ENCODE measurements at places on chromosomes 16 and 17.

DNA sequence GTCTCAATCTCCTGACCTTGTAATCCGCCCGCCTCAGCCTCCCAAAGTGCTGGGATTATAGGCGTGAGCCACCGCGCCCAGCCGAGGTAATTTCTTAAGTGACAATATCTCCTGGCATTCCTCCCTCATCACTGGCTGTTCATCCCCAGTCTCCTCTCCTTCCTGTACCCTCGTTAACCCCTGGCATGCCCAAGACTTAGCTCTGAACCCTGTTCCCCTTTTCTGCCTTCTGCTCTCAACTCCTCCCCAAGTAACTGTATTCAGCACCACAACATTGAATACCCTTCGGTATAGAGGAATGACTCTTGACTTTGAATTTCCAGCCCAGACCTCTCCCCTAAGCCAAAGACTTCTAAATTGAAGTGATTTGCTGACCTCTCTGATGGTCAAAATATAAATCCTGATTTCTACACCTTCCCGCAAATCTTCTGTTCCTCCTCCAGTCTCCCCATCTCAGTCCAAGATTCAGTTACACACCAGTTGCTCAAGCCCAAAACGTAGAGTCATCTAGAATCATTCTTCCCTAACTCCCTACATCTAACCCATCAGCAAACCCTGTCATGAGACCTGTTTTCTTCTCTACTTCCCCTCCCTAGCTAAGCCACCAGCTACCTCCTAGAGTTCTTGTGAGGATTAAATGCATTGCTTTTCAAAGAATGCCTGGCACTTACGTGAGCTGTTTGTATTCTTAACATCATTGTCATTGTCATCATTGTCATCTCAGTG is 14.8 kb downstream of the PMP22 start:
- DNase-seq: no peak

DNA sequence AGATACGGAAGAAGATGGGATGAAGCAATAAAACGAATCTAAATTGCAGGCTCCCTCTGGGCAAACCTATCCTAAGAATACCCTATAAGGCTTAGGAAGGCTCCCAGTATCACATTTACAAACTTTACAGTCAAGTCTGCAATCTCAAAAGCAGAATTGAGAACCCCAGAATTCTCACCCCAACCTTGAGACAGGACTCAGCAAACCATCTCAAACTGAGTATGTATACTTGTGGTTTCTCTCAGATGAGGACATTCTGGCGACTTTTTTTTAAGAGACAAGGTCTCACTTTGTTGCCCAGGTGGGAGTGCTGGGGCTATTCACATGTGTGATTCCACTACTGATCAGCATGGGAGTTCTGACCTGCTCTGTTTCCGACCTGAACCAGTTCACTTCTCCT is 19.3 kb upstream of the ITGA2B start:
- no peak for DNase-seq

DNA sequence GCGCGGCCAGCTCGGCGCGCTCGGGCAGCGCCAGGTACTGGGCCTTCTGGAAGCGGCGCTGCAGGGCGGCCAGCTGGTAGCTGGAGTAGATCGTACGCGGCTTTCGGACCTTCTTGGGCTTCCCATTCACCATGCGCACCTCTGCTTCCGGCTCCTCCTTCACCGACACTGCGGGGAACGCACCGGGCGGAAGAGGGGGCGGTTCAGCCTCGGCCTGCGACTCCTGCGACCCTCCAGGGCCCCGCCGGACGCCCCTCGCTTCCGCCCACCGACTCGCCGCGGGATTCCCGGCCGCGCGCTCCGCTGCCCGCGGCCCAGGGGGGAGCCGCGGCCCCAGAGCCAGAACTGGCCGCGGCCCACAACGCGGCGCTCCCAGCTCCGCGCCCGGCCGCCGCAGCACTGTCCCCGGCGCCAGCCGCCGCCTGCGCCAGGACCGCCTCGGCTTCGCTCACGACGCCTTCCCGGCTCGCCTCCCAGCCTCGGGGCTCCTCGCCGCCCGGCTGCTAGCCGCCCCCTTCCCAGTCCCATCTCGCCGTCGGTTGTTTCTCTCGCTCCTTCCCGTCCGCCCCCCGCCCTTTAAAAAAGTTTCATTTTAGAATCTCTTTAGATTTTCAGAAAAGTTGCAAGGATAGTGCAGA is 1.5 kb downstream of the DLX3 start:
- peak; percentile 75 for DNase-seq

DNA sequence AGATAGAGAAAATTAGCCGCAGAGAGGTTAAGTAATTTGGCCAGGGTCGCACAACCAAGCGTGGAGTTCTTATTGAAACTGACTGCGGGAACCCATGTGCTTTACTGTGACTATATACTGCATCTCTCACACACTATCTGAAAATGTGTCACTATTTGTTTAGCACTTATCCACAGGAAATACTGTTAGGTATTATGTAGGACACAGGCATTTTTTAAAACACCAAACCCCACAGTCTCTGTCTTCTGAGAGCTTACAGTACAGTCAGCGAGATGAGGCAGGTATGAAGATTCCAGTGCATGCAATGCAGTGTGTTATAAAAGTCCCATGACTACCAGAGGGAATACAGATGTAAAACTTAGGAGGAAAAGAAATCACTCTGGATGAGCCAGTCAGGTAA is 11.3 kb downstream of the RBL2 start:
- no peak for DNase-seq

- no peak for DNase-seq
Observed at GRCh38 chr16:57026778-57027062, 37.4 kb downstream of the NLRC5 start.

GRCh38 chr16:87707097-87707496 is 58.7 kb downstream of the KLHDC4 start:
- no peak for DNase-seq

GRCh38 chr16:70163596-70163995 is 10.0 kb upstream of the CLEC18C start:
- peak; percentile 59 for DNase-seq

GRCh38 chr17:5841862-5842261 is 228.3 kb upstream of the WSCD1 start:
- no peak for DNase-seq

DNA sequence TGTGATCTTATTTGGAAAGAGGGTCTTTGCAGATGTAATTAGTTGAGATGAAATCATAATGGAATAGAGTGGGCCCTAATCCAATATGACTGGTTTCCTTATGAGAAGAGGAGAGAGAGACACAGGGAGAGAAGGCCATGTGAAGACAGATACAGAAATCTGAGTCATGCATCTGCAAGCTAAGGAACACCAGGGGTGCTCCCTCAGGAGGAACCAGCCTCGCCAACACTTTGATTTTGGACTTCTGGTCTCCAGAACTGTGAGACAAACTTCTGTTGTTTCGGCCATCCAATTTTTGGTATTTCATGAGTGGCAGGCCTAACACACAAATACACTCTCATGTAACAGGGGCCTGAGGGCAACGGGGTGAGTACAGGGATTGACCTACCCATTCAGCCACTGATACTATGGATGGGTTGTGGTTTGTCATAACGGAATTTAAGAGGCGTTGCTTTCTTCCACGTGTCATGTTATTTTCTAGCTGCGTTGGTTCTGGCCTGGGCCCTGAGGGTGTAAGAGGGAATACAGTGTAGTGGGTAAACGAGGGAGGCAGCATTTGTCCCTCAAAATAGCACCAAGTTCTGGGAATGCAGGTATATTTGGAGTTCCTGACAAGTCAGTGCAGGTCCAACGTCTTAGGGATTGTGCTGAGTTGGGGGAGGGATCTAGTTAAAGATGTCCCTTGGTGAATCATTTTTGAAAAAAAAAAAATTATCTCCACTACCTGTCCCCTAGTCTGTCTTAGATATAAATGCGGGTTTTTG is 17.7 kb downstream of the PLCG2 start:
- DNase-seq: no peak

GRCh38 chr16:79348521-79349306 is 251.8 kb downstream of the MAF start:
- no peak for DNase-seq

GRCh38 chr16:22357635-22357971 is 16.8 kb downstream of the CDR2 start:
- DNase-seq: no peak

DNA sequence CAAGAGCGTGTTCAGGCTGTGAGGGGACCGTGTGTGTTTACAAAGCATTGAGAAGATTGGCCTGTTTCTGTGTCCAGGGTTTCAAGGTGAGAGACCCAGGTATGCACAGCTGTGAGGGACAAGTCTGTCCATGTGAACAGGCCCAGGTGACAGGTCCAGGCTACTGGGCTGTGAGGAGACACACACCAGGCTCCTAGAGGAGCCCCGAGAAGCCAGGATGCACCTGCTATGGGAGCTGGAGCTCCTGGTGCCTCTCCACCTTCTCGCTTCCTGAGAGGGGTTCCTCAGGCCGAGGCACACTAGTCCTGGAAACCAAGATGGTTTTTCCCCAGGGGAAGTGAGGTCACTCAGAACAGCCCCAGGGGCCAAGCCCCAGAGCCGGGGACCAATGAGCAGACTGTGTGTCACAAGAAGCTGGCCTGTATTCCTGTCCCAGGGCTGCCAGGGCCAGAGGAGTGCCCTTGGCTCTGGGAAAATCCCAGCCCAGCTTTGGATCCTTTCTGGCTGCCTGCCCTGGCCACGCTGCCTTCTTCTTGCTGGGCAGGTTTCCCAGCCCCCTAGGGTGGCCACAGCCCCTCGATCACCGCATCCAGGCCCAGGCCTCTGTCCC is 153.4 kb upstream of the PLCG2 start:
- DNase-seq: no peak

GRCh38 chr16:1323296-1324239 is 9.9 kb upstream of the BAIAP3 start:
- no peak for DNase-seq

GRCh38 chr17:1562176-1562643 is 382 bp downstream of the PITPNA start:
- DNase-seq: no peak

DNA sequence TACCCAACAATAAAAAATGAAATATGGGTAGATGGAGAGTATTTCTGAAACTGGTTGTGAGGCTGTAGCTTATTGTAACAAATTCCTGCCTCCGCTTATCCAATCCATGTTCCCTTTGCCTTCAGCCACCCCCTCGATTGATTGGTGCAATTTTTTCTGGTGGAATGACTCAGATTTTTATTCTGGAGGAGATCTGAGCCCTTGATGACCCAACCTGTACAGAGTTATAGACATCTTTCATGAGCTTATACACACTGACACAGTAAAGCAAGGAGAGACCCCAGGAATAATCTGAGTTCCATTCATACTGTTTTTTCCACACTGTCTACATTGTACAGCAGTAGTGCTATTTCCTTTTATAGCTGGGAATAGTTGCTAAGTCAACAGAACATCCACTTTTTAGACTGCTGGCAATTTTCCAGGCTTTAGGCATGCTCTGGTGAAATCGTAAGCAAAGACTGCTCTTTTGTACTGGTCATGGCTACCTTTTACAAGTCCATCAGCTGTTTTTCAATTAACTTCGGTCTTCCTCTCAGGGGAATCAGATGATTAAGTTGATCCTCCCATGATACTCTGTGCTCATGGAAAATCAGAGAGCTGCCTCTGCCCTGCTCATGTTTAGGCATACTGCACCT is 30.1 kb downstream of the CCL4 start:
- no peak for DNase-seq

DNA sequence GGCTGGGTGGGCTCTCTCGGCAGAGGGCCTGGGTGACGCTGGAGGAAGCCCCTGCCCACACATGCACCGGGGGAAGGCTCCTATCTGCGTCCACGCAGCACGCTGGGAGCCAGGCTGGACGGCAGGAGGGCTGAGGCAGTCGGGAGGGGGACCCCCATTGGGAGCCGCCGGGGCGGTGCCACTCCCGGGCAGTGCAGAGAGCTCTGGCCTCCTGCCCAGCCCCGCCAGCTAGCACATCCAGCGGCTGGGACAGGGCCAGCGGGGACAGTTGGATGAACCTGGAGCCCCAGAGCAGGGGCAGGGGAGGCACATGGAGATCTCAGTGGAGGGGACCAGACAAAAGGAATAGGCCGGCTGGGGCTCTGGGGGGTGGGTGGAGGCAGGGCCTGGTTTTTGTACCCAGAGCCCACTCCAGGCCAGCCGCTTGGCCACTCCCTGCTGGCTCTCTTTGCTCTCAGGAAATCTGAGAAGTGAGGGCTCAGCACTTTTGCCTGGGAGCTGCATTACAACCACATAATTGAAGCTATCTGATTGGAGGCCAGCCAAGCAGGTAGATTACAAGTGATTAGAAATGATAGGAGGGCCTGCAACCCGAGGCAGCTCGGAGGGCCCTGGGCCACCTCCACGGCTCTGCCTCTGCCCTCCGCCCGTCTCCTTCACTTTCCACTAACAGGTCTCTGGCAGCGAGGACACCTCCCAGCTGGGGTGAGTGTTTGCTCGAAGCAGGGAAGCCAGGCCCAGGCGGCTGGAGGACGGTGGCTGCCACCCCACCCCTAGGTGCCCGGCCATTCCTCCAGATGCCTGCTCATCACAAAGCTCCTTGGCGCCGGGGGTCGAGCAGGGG is 40.1 kb downstream of the ENGASE start:
- DNase-seq: no peak

DNA sequence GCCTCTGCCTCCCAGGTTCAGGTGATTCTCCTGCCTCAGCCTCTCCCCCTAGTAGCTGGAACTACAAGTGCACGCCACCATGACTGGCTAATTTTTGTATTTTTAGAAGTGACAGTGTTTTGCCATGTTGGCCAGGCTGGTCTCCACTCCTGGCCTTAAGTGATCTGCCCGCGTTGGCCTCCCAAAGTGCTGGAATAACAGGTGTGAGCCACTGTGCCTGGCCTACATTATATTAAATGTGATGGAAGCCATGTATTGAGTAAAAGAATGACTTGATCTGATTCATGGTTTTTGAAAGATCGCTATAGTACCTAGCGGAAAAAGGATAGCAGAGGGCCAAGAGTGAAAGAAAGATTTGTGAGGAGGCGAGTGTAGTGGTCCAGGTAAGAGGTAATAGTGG is 2.7 kb upstream of the PPM1D start:
- DNase-seq: no peak

- no peak for DNase-seq
Observed at GRCh38 chr17:56521414-56522141, 71.9 kb upstream of the NOG start.

DNA sequence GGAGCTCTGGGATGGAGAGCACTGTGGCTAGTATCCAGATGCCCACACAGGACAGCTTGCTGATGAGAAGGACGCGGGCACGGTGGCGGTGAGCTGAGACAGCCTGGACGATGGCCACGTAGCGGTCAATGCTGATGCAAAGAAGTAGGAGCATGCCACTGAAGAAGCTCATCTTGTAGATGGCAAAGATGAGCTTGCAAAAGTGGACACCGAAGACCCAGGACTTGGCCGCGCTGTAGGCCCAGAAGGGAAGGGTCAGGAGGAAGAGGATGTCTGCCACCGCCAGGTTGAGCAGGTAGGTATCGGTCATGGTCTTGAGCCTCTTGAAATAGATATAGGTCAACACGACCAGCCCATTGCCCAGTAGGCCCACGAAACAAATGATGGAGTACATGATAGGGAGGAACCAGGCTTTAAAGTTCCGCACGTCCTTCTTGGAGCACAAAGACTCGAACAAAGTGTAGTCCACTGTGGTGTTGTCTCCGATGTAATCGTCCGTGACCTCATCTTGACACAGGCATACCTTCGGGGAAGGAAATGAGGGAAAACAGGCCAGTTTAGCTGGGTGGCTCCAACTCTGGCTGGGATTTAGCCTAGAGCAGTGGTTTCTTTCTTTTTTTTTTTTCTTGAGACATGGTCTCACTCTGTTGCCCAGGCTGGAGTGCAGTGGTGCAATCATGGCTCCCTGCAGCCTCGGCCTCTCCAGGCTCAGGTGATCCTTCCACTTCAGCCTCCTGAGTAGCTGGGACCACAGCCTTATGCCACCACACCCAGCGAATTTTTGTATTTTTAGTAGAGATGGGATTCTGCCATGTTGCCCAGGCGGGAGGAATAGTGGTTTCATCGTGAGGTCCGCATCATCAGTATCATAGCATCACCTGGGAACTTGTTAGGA is 9.7 kb downstream of the CCR7 start:
- peak; percentile 60 for DNase-seq
